ENCODE measurements at places on chromosomes 7 and 10.

DNA sequence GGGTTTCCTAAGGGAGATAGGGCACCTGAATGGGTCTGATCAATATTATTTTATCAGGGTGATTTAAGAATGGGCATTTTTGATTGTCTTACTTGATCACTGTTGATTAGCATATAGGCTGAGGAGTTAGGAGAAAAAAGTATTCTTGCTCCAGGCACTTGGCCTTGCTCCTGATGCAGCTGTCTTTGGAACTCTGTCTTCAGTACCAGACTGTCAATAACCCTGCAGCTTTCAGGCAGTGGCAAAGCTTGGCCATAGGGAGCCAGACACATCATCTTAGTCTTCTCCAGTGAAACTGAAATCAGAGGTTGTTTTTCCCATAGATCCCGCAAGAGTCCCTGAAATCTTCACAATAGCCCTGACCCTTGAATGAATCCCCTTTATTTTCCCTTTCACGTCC is 47.2 kb downstream of the EXOC4 start:
- DNase-seq: peak; percentile 16

- no peak for DNase-seq
Measured at GRCh38 chr10:132678436-132679216, 107.3 kb downstream of the NKX6-2 start.

- DNase-seq: no peak
Measured at GRCh38 chr7:46626691-46627310, 705.7 kb upstream of the IGFBP3 start.

DNA sequence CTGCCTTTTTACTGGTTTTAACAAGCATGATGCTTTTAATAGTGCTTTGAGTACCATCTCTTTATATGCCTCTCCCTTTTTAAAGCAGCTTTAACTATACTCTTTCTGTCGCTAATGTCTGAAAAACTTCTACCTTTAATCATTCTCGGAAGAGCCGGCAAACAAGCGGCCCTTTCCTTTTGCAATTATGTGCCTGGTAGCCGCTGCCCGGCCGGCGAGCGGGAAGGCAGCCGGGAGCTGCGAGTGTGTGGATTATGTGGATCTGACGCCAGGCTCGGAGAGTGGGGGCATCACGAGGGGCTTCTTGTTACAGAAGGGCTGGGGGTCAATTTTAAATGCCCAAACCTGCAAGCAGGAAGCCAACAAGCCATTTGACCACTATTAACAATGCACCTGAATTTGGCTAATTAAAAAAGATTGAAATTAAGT is 120.9 kb downstream of the BUB3 start:
- no peak for DNase-seq

GRCh38 chr10:22468570-22469320 is 123.4 kb downstream of the SPAG6 start:
- DNase-seq: no peak

- DNase-seq: no peak
Measured at GRCh38 chr7:110119883-110120581, 970.9 kb upstream of the LRRN3 start.

Data from globus pallidus (tissue), 1 donor.